ENCODE measurements at places on chromosomes 5 and 9. TPM values are rescaled to one million over a fixed set of nuclear protein-coding genes. Genes with fewer than 3 reads are reported as not detected.

Gene LAMC3
- total RNA-seq = not detected

Gene SPATA31E1
- total RNA-seq = not detected

Gene C9orf50
- total RNA-seq = not detected

Gene CER1
- total RNA-seq = not detected

Gene KCNN2
- total RNA-seq = not detected

Gene SOHLH1
- total RNA-seq = not detected

Gene PCDHB13
- total RNA-seq = not detected

Gene SLC6A3
- not detected for total RNA-seq

Gene GZMA
- 356 TPM for total RNA-seq

Gene FOXD4L6
- not detected for total RNA-seq

Gene ZNF883
- 0.76 TPM for total RNA-seq

Gene FOXI1
- not detected for total RNA-seq

Gene PCDHA8
- total RNA-seq = not detected

Gene GFI1B
- not detected for total RNA-seq

Gene C1QTNF3
- total RNA-seq = 2.8 TPM

Gene PLPPR1
- not detected for total RNA-seq

Gene DCANP1
- total RNA-seq = not detected

Gene DPYSL3
- total RNA-seq = not detected

Gene GOLM1
- 1.7 TPM for total RNA-seq

Gene LHX6
- total RNA-seq = not detected

Gene ANKRD31
- total RNA-seq = 0.23 TPM

Gene FCN2
- total RNA-seq = not detected

Gene DIPK1B
- 0.16 TPM for total RNA-seq

Gene OR1J2
- total RNA-seq = not detected

Gene DOK3
- 7.3 TPM for total RNA-seq

Gene PCDHAC1
- total RNA-seq = not detected

Gene NUTM2F
- total RNA-seq = not detected

Gene GPSM1
- 2.3 TPM for total RNA-seq

Gene EGFLAM
- not detected for total RNA-seq

Gene CCDC112
- total RNA-seq = 0.50 TPM

Gene ARID3C
- total RNA-seq = 0.34 TPM

Gene PHF24
- not detected for total RNA-seq

Gene SPINK7
- not detected for total RNA-seq

Gene GARIN3
- total RNA-seq = not detected

Gene ITGA2
- total RNA-seq = 4.3 TPM

Gene BRINP1
- not detected for total RNA-seq

Gene ADAMTSL1
- total RNA-seq = not detected

Gene RICTOR
- total RNA-seq = 41.6 TPM

Gene TTC16
- total RNA-seq = 5.0 TPM

Gene MSMP
- 0.89 TPM for total RNA-seq
